T-helper 1 cell (primary cell): ENCODE measurements at places on chromosomes 7 and 10.
A peak's percentile ranks its signal among the peaks of the same experiment; 100 is the strongest.

DNA sequence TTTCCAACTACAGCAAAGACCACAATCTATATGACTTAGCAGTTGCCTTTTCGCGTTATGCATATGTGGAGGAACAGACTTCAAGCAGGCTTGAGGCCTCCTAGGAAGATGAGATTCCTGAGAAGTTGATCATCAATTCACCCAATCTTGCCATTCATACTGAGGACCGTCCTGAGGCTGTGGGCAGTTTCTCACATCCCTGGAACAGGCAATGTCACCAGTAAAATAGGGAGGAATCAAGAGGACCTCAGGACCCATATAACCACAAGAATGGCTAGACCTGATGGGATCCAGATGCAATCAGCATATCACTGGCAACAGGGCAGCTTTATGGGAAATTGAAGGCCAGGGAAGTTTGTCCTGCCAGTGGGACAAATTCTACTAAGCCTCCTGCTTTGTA, 17.3 kb downstream of the KDM7A start:
- DNase-seq = no peak

GRCh38 chr10:130337696-130338635, 201.8 kb downstream of the GLRX3 start:
- no peak for DNase-seq

DNA sequence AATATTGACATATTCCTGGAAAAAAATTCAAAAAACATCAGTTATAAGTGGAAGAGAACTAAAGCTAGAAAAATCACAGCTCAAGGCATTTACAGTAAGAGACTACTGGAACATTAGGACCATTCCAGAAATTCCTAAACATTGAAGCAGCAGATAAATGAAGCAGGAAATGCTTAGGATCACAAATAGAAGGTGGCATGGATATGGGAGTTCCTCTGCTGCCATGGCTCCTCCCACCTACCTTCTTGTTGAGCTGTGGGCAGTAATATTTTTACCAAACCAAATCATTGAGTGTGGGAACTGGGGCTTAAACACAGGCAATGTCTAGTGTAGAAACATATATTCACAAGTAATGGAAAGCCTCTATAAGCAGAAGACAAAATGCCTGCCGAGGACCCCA, 292.8 kb downstream of the ANKRD7 start:
- DNase-seq = no peak

GRCh38 chr10:52280051-52280450, 34.0 kb upstream of the DKK1 start:
- DNase-seq = no peak

- peak; percentile 0 for DNase-seq
Measured at GRCh38 chr7:52017802-52018679, 701.4 kb upstream of the COBL start.

DNA sequence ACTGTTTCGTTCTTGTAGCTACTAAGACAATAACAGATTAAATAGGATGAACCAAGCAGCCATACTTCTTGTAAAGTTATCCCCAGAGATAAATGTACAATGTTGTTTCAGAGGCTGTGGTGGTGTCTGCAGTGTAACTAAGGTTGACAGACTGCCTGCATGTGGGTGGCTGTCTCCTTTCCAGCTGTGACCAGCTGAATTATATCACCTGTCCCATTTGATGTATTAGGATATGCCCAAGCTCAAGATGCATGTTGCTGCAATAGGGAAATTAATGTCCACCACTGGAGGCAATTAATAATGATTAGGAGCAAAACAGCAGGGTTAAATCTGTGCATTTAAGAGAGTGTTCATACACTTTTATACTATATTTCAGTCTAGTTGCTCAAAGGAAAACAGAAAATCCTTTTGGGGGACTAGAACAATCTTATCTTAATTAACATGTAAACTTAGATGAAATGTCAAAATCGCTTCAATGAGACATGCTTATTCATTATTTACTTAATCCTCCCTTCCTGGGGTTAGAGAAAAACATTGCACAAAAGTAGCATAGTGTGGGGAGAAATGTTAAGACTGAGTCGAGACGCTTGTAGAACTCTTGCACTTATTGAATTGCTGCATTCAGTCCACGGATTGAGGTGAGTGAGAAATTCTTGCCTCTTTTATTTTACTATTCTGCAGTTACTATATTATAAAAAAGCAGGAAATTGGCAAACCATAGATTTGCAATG, 269.0 kb downstream of the SNX10 start:
- no peak for DNase-seq

- no peak for DNase-seq
Measured at GRCh38 chr7:85851571-85852193, 664.8 kb upstream of the SEMA3D start.

DNA sequence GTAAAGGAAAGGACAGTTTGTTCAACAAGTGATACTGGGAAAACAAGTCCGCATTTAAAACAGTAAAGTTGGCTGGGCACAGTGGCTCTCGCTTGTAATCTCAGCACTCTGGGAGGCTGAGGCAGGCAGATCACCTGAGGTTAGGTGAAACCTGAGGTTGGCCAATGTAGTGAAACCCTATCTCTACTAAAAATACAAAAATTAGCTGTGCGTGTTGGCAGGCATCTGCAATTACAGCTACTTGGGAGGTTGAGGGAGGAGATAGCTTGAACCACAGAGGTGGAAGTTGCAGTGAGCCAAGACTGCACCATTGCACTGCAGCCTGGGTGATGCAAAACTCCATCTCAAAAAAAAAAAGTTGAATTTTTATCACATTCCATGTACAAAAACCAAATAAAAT, 35.7 kb downstream of the ZNF92 start:
- no peak for DNase-seq

DNA sequence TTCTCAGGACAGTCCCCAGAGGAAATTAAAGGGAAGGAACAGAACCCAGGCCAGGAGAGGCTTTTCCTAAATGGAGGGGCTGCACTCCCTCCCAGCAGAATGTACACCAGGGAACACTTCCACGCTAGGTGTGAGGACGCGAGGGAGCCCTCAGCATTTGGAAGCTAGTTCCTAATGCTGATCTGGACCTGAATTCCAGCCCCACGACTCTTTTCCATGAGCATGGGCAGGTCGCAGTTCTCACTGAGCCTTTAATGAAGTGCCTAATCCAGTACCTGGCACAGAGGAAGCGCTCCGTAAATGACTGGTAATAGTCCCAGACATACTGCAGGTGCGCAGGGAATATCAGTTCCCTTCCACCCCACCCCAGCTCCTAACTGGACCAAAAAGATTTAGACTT, 1.1 kb downstream of the ALOX5 start:
- DNase-seq = no peak

- DNase-seq = no peak
Measured at GRCh38 chr7:158343526-158343925, 244.1 kb downstream of the PTPRN2 start.

DNA sequence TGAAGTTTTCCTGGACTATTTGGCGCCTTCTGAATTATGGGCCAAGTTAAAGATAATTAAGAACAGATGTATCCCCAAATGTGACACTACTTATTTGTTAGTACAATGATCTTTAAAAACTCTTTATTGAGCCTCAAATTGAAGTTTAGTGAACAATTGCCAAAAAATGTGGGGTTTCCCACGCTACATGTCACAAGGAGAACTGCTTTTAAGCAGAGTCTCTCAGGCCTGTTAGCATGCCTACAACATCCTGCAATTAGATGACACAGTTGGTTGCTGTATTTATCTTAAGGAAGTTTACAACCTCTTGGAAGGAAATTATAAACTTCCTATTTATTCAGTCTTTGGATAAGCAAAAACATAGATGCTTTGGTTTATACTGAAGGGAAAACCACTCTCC, 733.0 kb downstream of the TNS3 start:
- no peak for DNase-seq

DNA sequence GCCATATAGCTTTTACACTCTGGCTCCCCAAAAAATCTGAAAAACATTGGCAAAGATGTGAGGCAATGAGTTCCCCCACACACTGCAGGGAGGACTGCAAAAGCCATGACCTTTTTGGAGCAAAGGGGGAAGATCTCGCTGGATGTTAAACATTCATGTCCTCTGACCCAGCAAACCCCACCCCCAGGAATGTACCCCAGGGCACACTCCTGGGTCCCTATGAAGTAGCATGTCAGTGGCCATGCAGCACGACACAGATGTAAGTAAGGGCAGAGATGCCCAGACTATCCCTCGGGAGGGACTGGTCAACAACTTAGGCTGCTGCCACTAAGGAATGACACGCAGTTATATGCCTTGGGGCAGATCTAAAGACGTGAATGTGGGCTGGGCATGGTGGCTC, 100.6 kb downstream of the DLG5 start:
- DNase-seq = no peak

DNA sequence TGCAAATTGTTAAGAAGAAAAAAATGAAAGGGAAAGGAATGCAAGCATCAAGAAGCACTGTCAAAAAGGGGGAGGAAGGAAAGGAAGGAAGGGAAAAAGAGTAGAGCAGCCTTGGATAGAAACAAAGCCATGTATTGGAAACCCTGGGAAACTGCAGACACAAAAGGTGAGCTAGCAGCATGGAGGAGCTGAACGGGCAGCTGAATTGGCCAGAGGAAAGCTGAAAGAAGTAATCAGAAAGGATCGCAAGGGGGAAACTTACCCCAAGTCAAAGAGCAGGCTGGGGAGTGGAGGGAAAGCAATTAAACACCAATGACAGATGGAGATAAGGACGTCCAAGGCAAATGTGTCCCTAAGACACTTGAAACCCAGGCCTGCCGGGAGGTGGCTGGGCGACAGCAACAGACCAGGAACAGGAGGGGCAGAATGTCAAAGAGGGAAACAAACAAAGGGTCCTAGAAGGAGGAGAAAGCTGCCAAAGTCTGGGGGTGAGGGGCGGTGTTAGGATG, 93.8 kb upstream of the SVIL start:
- no peak for DNase-seq

DNA sequence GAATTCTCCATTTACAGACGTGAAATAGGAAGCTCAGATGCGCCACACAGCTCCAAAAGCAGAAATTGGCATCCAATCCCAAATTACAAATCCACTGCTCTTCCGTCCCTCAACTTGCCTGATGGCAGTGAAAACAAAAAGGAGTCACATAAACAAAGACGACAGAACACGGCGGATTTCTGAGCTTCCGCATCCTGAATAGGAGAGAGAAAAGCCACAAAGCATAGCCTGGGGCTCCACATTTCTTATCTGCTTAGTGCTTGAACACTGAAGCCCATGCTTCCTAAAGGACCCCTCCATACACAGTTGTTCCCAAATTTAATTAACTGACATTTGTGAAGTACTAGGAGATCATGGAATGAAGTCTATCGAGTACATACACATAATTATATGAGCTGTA, 32.6 kb downstream of the BEND7 start:
- DNase-seq = no peak

GRCh38 chr10:8039321-8039881, 15.1 kb upstream of the GATA3 start:
- no peak for DNase-seq

DNA sequence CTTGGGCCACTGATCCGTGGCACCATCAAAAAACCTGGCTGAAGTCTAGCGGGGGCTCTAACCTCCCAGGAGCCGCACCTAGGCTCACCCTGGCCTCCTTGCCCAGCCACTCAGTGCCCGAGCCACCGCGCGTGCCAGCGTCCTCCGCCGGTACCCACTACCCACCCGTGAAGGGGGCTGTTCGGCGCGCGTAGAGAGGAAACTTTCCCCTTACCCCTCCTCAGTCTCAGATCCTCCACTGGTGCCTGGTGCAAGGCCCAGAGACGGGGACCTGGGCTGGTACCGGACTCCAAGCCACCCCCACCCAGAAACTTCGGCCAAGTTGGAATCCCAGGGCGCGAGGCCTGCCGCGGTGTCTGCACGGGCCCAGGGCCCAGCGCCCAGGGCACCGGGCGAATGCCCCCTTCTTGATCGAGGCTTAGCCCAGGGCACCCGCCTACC, 3.5 kb upstream of the EBF3 start:
- no peak for DNase-seq

DNA sequence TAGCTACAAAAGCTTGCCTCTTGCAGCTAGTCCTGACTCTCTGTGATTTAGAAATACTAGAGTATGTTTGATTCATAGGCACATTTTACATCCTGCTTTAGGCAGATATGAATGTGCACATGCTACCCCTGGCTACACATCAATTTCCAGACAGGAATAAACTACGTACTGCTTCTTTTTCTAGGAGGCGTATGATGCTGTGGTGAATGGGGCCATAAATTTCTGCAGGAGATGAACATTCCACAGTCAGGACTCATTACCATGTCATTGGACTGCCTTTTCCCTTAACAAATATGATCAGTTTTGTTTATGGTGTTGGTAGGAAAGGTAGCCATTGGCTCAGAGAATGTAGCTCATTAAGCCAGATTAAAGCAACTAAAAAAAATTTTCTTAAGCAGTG, 50.1 kb upstream of the IFRD1 start:
- no peak for DNase-seq

DNA sequence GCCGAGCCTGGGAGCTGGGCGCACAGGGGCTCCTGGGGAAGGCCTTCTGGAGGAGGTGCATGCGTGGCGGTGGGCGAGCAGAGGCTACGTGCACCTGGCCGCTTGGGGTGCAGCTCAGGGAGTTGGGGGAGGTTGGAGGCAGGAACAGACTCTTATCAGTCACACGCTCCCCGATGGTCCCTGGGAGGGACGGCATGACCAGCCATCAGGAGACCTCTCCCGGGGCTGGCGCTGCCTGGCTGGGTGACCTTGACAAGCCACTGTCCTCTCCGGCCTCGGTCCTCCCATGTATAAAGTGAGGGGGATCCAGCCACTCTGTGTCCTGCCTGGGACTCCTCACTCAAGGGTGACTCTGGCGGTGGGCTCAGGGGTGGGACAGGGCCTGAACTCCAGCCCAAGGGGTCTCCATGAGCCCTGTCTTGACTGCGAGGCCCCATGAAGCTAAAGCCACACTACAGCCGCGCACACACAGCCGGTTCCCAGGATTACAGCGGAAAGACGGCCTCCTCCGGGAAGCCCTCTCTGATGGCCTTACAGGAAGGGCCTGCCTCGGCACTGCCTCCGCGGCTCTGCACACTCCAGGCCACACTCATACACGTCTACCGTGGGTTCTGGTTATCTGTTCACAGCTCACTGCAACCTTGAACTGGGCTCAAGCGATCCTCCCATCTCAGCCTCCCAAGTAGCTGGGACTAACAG, 2.3 kb downstream of the TMEM184A start:
- DNase-seq = no peak

DNA sequence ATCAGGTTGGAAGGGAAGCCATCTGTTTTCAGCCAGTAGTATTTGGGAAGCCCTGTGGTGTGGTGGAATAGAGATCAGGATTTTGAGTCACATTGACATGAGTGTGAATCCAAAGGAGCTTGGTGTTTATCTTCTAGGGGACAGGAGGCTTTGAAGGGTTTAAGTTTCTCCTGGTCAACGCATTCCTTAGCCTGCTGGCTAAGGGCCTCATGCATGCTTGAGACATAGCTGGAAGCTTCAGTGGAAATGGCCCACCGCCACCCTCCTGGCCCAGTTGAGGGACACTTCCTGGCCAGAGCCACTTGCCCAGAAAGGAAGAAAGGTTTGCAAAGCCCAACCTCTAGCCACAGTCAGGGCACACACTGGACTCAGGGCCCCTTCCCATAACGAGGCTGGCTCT, 70.9 kb downstream of the CDK1 start:
- no peak for DNase-seq

- no peak for DNase-seq
Measured at GRCh38 chr10:16975188-16975587, 154.4 kb downstream of the CUBN start.

GRCh38 chr10:92690915-92691590, 1.3 kb downstream of the HHEX start:
- no peak for DNase-seq
